ENCODE measurements at places on chromosomes 12 and 14.
A peak's percentile ranks its signal among the peaks of the same experiment; 100 is the strongest.

- DNase-seq, result no peak
These were observed 10.8 kb downstream of the TMEM52B start for GRCh38 chr12:10189653-10190052.

- no peak for DNase-seq
These were observed 25.7 kb upstream of the PLD4 start for GRCh38 chr14:104898870-104899510.

- DNase-seq, result no peak
These were observed 75.5 kb upstream of the OTX2 start for GRCh38 chr14:56885825-56886224.

DNA sequence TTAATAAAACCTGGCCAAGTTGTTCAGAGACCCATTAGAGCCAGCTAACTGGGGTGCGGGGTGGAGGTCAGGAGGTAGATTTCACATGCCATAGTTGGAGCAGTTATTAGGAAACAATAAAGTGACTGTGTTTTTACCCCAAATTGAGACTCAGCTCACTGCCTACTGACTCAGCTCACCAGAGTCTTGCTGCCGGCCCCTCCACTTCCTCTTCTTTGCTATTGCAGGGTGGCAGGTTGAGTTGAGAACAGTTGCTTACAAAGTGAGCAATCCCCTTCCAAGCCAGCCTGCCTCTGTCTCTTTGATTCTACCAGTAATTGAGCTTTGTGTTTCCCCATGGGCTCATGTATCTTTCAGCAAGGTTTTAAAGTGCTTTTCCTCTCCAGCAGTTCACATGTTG is 12.9 kb downstream of the ST8SIA1 start:
- DNase-seq, result peak; percentile 85

GRCh38 chr12:125704803-125705202 is 639.6 kb downstream of the AACS start:
- DNase-seq, result no peak
